Non-pigmented ciliary epithelial cell (primary cell): ENCODE measurements at places on chromosomes 11 and 22.

DNA sequence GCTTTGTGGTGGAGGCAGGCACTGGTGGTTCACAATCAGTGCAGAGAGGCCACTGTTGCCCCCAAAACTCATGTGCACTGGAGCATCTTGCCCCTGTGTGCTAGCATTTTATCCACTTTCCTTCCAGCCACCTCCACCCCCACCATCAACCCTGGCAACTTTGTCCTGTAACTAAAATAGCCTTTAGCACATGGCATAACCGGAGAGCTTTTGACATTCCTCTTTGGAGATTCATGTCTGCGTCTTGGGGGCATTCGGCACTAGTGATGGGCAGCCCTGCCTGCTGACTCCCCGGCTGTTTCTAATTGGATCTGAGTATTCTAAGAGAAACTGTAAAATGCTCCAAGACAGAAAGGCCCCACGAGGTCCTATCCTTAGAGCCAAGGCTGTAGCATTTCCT lies 15.8 kb downstream of the SHISA8 start:
- DNase-seq = no peak

- no peak for DNase-seq
Measured at GRCh38 chr11:125950696-125951651, 5.1 kb downstream of the VSIG10L2 start.

- DNase-seq = no peak
Measured at GRCh38 chr11:59475176-59475575, 2.1 kb downstream of the OR4D10 start.

GRCh38 chr11:2366733-2367132 lies 10.4 kb upstream of the CD81 start:
- no peak for DNase-seq

GRCh38 chr11:12116425-12117032 lies 6.1 kb downstream of the MICAL2 start:
- DNase-seq = no peak

DNA sequence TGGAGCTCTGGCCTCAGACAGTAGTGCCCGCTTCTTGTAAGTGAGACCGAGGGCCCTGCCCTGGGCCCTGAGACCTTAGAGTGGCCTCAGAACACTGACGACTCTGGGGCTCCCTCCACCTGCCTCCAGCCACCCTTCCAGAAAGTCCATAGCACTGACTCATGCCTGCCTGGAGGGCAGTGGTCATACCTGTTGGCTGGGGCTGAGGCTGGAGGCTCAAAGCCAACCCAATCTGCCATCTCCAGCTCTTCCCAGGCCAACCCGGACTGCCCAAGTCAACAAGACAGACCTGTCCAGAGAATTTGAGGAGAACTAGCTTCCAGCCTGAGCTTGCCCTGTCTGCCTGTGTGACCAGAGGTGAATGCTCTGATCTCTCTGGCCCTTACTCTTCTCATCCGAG lies 66.9 kb upstream of the TTLL12 start:
- DNase-seq = no peak

GRCh38 chr11:119166368-119167076 lies 2.0 kb upstream of the NLRX1 start:
- peak; percentile 36 for DNase-seq

- DNase-seq = no peak
Measured at GRCh38 chr22:44542561-44543222, 44.7 kb upstream of the RTL6 start.

GRCh38 chr11:18010121-18010670 lies 2.7 kb downstream of the SERGEF start:
- no peak for DNase-seq

- DNase-seq = no peak
Measured at GRCh38 chr22:47748271-47748670, 985.8 kb downstream of the TBC1D22A start.

GRCh38 chr11:78313181-78313795 lies 104.3 kb downstream of the GAB2 start:
- DNase-seq = peak; percentile 23

GRCh38 chr11:39144351-39145130 lies 2314.9 kb downstream of the LRRC4C start:
- no peak for DNase-seq

DNA sequence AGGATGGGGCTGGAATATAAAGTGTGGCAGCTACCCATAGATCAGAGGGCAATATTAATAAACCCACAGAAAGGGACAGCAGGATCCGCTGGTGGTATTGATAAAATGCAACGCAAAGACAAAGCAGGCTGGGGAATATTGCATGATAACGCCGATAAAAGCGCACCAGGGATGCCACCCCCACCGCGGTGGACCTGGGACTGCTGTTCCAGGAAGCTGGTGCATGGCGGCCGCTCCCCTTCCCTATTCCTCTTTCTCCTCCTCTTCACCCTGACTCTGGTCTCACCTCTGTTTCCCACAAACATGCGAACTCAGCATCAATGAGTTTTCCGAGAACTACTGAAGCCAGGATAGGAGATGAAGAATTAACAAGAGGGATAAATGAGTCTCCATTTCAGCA lies 20.2 kb downstream of the SPATA19 start:
- no peak for DNase-seq

GRCh38 chr11:46984987-46985386 lies 48.4 kb downstream of the CSTPP1 start:
- DNase-seq = no peak

DNA sequence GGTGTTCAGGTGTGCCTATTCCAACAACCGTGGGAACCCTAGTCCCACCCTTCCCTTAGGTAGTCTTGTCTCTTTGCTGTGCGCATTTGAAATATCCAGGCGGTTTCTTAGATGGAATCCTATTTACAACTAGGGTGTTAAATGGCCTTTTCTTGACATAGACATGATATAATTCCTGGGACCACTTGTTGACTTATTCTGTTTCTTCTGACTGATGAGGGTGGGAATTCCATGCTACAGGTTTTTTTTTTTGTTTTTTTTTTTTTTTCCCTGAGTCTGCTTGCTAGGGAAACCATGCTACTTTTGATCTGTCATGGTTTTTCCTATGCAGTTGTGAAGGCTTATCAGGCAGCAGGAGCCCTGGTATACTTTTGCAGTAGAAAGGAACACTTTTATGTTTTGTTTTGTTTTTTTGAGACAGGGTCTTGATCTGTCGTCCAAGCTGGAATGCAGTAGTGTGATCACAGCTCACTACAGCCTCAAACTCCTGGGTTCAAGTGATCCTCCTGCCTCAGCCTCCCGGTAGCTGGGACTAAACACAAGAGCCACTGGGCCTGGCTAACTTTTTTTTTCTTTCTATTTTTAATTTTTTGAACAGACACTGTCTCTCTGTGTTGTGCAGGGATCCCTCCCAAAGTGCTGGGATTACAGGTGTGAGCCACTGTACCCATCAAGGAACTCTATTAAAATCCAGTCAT lies 1.5 kb downstream of the STIM1 start:
- DNase-seq = no peak

DNA sequence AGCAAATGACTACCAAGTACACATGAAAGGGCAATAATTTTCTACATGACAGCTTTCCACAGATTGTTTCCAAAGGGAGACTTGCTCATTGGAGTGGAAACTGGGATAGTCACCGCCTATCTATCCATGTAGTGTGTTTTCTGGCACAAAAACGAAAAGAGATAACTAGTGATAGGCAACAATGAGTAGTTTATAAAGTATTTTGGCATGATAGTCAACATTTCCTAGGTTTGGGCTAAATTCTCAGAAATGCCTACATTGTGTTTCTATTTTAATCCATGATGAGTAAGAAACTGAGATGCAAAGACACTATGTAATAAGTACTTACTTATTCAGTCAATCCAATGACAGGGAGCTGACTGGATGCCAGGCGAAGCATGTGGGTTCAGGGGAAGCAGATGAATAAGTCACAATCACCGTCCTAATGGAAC lies 1129.1 kb downstream of the DLG2 start:
- DNase-seq = peak; percentile 58

DNA sequence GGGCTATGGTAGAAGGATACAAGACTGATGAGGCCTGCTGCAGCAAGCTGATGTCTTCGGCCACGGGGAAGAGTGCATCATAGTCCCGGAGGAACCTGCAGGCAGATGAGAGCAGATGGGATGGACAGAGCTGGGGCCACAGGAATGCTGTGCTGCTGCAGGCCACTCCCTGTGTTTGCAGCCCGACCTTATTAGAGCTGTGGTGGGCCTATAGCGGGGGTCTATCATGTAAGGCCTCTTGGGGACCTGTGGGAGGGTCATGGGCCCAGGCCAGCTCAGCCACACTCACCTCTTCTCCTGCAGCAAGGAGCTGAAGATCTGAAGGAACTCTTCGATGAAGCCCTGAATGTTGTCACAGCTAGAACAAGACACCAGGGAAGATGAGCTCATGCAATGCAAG lies 31.9 kb downstream of the ASCC2 start:
- no peak for DNase-seq

- DNase-seq = peak; percentile 84
Measured at GRCh38 chr22:27220339-27220738, 563.0 kb downstream of the MIAT start.

- no peak for DNase-seq
Measured at GRCh38 chr22:49996518-49997250, 15.9 kb downstream of the IL17REL start.

DNA sequence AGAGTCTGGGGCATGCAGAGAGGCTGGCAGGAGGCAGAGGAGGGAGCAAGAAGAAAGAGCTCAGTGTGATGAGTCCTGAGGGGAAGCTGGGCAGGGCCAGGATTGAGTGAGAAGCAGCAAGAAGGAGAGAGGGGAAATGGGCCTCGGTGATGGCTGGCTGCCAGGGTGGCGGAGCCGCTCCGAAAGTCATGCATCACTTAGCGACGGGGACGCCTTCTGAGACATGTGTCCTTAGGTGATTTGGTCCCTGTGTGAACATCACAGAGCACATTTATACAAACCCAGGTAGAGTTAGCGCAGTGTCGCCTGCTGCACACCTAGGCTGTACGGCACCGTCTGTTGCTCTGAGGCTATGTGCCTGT lies 15.1 kb downstream of the TBC1D22A start:
- DNase-seq = no peak
